ENCODE measurements at places on chromosomes 4 and X.

DNA sequence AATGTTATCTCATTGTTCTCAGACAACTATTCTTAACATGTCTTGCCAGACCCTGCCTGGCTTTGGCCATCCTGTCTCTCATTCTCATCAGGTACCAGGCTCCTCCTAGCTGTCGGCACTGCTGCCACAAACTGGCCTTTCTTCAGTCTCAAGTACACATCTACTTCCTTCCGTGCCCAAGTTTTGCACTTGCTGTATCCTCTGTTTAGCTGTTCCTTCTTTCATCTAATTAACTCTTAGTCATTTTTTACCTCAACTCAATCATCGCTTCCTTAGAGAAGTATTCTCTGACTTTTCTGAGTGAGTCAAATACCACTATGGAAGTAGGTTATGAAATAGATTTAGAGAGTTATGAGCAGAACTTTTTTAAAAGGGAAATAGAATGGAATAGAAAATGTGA lies 19.7 kb downstream of the CXCL3 start:
- no peak for DNase-seq

- no peak for DNase-seq
Measured at GRCh38 chr4:150952167-150952845, 62.8 kb downstream of the LRBA start.

DNA sequence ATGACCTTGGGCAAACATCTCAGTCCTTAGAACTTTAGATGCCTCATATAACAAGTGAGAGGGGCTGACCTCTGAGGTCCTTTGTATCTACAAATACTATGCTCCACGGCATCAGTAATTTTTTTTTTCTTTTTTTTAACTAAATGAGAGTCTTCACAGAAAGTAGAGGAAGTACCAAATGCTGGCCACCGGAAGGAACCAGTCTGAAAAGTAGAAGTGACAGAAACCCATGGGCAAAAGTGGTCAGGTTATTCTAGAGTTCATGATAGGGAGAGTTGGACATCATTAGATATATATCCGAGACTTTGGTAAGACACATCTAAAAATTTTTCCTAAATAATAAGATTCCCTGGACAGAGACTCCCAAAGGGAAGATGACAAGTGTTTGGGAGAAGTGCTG lies 53.7 kb downstream of the COQ2 start:
- no peak for DNase-seq

DNA sequence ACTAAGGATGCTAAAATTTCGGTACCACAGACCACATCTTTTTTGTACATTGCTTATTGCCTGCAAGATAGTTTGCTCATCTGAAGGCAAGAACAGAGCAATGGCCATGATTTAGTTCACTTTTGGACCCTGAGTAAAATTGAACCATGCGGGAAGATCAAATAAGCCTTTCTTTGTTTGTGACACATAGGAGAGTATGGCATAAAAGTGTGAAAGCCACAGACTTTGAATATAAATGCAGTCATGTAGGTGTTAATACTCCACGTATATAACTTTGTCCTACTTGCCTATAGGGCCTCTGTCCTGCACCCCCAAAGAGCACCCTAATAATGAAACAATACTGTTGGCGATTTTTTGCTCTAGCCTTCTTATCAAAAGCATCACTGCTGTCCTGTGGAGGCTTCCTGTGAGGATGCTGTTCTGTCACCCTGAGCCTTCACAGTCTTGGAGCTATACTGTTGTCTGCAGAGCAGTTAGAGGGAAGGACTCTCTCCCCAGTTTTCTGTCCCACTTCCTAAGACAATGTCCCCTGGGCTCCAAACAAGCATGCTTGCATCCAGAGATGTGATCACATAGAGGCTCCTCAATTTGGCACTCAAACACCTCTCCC lies 10.2 kb upstream of the CXCL13 start:
- DNase-seq = no peak

DNA sequence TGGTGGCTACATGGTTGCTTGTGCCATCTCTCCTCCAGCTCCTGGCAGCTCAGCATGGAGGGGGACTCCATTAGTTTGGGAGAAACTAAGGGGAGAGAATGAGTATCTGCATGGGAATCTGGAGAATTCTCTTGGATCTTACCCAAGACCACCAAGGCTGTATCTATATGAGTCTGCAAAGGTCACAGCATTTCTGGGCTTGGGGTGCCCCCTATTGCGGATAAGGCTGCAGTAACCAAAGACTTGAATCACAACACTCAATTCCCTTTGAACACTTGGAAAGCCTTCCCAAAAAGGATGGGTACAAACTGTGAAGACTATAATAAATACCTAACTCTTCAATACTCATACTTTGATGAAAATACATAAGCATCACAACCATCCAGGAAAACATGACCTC lies 623.5 kb upstream of the NR3C2 start:
- no peak for DNase-seq

Measured in activated gamma-delta T cell treated with Interleukin-2 at 50 U/mL for 16 hours (primary cell).